Myocyte (in vitro differentiated cells): ENCODE measurements at places on chromosomes 7 and 10. TPM values are rescaled to one million over a fixed set of nuclear protein-coding genes. Genes with fewer than 3 reads are reported as not detected.

The ANKRD30A gene
- not detected in 2 replicates for total RNA-seq

The CDK1 gene
- total RNA-seq, result 3.1 and 5.1 TPM in 2 replicates

DNA sequence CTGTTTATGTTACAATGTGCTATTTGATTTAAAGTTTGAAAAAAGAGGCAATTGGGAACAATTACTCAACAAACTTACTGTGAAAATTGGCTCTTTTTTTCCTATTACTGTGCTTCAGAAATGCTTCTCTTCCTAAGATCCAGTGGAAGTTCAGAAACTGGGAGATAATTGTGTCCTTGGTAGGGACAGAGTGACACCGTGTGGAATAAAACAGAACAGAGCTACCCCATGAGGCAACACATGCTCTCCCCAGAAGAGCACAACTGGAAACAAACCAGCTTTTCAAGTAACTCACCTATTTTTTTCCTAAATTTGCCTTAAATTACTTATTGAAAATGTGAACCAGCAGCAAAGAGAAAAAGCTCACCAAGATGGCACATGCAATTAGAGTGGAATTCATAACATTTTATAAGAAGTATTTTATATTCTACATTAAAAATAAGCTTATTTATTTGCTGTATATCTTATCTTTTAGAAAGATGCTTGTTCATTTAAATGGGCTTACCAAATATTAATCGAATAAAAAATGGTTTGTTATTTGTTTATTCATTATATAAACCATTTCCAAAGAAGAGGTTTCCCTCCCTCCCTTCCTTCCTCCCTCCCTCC is 346.1 kb upstream of the ANKRD30A start:
- peak; percentile 72 for DNase-seq

- no peak for DNase-seq
Measured at GRCh38 chr7:117324960-117325359, 2.1 kb upstream of the WNT2 start.

DNA sequence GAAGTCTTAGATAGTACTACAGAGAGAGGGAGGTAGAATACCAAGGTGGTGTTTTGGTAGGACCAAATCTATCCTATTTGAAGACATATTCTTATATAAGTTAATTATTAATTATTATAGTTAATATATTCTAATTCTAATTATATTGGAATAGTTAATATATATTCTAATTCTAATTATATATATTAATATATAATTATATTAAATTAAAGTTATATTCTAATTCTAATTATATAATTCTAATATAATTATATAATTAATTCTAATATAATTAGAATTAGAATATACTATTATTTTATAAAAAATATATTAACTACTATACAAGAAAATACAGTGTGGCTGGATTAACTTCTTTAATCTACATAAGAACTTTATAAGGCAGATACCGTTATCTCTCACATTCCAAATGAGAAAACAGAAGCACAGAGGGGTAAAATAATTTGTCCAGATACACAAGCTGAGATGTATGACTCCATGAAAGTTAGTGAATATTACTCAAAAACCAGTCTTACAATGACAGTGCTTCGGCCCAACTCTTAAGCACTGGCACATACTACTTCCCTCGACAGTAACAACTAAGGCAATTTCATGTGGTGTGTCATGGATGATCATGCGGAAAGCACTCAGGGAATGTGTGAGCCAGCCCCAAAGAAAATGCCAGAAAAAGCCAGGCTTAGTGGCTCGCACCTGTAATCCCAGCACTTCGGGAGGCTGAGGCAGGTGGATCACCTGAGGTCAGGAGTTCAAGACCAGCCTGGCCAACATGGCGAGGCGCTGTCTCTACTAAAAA is 42.6 kb downstream of the TYW1B start:
- DNase-seq, result peak; percentile 47

The STOX1 gene
- total RNA-seq, result 0.99 and 1.4 TPM in 2 replicates

- DNase-seq, result no peak
Measured at GRCh38 chr7:112079122-112079521, 127.1 kb downstream of the DOCK4 start.

The LBX1 gene
- 11.7 and 14.1 TPM in 2 replicates for total RNA-seq

DNA sequence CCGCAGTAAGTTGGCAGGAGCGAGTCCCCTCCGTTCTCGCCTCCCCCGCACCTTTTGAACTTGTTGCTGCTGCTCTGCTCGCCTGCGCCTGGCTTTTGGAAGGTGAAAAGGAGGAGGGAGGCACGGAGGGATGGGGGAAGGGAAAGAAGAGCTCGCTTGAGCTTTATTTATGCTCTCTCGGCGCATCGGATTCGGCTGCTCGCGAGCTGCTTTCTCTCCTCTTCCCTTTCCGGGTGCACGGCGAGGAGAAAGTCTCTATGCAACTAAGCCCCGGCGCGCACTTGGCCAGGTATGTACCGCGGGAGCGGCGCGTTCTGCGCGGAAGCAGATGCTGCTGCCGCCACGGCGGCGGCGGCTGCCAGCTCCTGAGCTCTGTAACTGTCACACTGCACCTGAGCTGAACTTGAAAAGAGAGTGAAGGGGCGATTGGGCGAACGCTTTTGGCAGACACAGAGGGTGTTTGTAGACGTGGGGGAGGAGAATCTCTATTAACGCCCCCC is 551 bp downstream of the KCND2 start:
- DNase-seq, result peak; percentile 45

GRCh38 chr10:22824520-22824919 is 103.3 kb upstream of the ARMC3 start:
- DNase-seq, result no peak

The CH25H gene
- 0.36 and 1.0 TPM in 2 replicates for total RNA-seq

- no peak for DNase-seq
Measured at GRCh38 chr7:26534649-26535482, 243.2 kb downstream of the SNX10 start.

GRCh38 chr7:25926451-25926850 is 225.5 kb upstream of the NFE2L3 start:
- no peak for DNase-seq

DNA sequence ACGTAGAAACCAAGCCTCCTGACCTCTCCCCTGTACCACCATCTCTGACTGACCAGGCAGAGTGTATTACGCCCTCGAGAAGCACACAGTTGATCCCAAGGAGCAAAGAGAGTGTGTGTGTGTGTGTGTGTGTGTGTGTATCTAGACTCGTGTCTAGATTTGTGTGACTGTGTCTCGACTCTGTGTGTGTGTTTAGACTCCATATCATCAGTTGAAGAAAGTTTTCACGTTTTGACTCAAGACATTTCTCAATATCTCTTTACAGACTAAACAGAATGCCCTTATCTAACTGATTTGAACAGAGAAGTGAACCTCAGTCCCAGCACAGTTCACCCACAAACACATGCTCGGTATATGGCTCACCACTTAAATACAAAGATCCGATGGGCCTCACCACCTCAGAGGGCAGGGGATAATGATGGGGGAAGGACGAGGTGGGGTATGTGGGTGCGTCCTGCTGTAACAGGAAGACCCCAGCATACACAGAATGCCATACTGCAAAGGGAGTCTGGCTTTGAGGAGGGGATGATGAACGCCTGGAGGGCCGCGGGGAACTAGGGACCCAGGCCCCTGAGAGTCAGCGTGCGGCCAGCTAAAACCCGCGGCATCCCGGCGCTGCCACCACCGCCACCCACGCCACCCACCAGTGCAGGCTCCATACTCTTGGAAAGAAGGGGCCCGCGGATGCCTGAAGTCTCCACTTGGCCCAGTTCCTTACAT is 780 bp downstream of the ALDH18A1 start:
- peak; percentile 35 for DNase-seq

GRCh38 chr7:158856883-158857668 is 718 bp downstream of the DYNC2I1 start:
- no peak for DNase-seq

The PTF1A gene
- total RNA-seq, result not detected in 2 replicates

The ADCYAP1R1 gene
- total RNA-seq, result not detected in 2 replicates

The SCIN gene
- total RNA-seq, result 1.7 and 2.6 TPM in 2 replicates

DNA sequence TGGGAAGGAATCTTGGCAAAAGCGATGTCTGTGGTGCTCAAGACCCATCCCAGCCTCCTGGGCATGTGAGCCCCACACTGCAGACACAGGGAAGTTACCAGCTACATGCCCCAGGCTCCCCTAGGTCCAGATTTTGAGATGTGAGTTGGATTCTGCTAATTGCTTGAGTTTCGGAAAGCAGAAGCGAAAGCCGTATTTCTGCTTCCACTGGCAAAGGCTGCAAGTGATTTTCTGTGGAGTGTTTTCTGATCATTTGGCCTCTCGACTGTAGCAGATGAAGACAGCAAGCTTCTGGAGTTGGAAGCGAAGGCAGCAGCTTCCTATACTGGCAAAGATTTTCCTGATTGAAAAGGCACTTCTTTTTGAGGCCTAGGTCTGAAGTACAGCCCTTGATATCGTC is 29.6 kb downstream of the ANKRD16 start:
- no peak for DNase-seq

DNA sequence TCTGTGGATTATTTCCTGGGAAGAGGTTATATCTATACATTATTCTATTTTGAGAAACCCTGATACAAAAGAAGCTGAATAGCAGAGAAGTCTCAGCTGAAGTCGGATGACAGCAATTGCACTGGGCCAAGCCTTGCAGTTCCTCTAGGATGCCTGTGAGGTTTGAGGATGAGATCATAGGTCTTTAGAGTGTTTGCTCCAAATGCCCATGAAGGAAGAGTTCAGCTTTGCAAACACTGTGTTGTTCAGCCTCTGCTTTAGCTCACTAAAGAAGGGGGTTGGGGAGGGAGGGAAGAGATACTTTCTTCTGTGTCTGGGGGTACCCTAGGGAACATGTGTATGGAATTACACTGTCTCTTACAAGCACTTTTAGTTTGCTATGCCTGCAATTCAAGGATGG is 282.5 kb upstream of the NRP1 start:
- DNase-seq, result peak; percentile 10

GRCh38 chr10:126872135-126872534 is 33.1 kb upstream of the DOCK1 start:
- no peak for DNase-seq

The SLC18A3 gene
- total RNA-seq, result not detected in 2 replicates

DNA sequence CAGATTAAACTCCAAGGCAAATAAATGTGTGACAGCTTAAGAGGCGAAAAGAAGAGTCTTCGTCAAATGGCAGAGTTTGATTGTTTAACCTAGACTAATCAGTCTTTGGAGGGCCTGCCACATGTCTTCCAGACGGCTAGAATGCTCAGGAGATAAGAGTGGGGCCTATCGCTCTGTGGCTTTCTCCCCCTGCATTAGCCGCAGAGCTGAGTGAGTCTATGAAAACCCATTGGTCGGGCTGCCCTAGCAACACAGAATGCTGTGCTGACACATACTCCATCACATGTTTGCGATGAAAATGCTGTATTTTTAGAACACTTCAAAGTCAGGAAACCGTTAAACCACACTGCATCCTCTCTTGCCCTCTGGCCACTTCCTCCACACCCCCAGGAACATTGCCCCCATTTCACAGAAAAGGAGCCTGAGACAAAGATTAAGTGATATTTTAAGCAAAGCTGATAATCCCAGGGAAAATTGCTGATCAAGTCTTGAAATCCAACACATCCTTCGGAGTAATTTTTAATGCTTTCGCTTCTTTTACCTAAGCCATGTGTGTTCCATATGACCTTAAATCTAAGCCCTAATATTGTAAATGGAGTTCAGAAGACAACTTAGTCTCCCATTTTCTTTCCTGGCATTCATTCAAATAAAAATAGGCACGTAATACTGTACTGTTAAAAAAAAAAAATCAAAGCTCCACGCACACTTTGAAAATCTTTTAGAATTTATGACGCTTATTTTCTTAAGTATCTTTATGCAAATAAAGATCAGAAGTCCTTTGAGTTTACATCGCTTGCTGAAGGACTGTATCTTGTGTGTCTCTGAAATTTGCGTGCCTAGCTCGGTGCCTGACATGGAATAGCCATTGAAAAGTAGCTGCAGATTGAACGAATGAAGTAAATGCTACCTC is 161.2 kb downstream of the CELF2 start:
- peak; percentile 46 for DNase-seq

DNA sequence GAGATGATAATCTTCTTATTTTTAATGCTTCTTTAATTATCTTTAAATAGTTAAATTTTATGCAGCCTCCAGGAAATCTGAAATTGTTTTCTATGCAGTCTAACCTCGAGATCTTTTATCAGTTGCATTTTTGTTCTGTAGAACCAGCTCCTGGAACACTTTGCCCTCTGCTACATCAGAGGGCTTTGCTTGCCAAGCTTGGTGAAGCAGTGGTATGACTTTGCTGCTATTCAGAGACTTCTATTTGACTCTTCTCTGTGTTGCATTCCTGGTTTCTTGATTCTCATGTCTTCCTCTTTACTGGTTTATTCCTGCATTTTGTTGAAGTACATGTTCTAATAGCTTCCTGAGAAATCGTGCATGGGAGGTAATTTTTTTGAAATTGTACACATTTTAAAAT is 163.7 kb upstream of the TMEM229A start:
- DNase-seq, result no peak

The UNCX gene
- not detected in 2 replicates for total RNA-seq

GRCh38 chr10:80454513-80455460 is 677 bp downstream of the TSPAN14 start:
- no peak for DNase-seq

The SPDYE5 gene
- total RNA-seq, result not detected in 2 replicates

DNA sequence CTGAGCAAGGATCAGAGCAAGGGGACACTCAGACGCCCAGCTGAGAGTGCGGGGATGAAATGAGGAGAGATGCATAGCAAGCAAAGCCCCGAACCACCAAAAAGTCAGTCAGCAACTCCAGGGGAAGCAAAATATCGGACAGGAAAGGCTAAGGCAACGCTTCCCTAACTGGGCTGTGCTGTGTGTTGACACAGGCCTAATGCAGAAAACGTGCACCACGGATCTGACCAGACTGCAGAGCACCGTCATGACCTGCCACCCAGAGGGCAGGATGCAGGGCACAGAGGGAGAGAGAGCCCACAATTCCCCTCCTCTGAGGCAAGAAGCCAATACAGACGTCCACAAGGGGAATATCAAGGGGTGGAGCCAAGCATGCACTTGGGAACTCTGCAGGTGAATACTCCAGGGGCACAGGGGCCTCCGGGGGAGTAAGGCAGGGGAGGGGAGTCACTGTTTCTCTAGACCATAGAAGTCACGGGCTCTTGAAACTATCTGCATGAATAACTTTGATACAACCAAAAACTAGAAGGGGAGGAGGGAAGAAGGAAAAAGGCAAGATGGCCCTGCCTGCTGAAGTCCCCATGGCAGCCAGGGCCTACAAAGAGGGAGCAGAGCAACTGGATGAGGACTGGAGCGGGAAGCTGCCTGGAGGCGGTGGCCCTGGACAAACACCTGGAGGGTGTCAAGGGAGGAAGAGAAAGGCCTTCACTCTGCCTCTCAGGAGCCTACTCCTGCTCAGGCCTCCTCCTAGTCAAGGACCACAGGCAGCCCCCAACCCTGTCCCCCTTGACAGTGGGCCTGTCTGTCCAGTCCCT is 26.2 kb downstream of the GRID1 start:
- DNase-seq, result no peak
